Inflammatory macrophage (primary cell): ENCODE measurements at places on chromosomes 5 and 9.

DNA sequence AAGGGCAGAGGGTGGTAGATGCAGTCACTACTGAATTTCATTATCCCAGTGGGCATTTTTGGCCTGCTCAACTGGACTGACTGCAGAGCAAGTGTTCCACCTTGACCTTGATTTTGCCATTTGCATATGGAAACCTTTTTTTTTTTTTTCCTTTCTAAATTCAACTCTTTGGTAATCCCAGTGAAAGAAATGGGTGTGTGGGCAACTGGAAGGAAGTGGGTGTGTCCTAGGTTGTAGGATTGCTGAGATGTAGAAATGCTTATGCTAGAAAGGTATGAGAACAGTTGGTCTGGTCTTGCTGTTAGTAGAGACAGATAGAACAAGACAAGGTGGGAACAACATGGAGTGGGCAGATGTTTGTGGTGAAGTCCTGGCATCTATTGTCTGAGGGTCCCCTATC lies 7.8 kb upstream of the IL12B start:
- DNase-seq = peak; percentile 16

- DNase-seq = no peak
Observed at GRCh38 chr5:21685522-21685921, 1167.6 kb downstream of the CDH12 start.

GRCh38 chr5:143442385-143442784 lies 38.9 kb upstream of the NR3C1 start:
- no peak for DNase-seq

- DNase-seq = no peak
Observed at GRCh38 chr9:119761812-119762211, 392.6 kb upstream of the BRINP1 start.

DNA sequence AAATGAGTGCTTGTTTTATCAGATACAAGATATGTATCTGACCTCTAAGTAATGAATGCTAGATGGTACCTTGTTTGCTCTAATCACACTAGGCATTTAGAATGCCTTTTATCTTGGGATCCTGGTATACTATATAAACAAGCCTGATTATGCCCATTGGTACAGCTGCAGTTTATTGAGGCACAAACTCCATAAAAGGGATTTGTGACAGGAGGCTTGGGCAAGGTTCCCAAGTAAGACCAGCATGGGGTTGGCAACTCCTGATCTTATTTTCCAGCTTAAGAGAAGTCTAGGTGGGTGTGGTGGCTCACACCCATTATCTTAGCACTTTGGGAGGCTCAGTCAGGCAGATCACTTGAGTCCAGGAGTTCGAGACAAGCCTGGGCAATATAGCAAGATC lies 93.9 kb upstream of the DMRT1 start:
- DNase-seq = no peak

DNA sequence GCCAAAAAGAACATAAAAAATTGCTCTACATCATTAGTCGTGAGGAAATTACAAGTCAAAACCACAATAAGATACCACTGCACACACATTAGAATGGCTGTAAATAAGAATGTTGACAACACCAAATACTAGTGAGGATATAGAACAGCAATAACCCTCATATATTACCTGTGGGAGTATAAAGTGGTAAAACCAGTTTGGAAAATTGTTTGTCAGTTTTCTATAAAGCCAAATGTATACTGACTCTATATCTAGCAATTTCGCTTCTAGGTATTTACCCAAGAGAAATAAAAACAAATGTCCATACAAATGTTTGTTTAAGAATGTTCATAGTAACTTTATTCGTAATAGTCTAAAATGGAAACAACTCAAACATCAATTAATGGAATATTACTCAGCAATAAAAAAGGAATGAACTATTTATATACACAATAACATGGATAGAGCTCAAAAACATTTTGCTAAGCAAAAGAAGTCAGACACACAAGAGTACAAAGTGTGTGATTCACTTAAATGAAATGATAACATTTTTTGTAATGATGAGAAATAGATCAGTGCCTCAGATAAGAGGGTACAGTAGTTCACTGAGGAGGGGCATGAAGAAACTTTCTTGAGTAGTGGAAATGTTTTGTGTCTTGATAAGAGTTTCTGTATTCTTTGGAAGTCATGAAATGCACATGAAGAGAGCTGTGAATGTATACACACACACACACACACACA lies 219.6 kb upstream of the ZNF462 start:
- DNase-seq = no peak

GRCh38 chr5:72908664-72909063 lies 47.2 kb upstream of the FCHO2 start:
- no peak for DNase-seq

- no peak for DNase-seq
Observed at GRCh38 chr5:141686648-141687416, 4.8 kb upstream of the ARAP3 start.

GRCh38 chr5:88873447-88873846 lies 9.5 kb downstream of the MEF2C start:
- DNase-seq = no peak

DNA sequence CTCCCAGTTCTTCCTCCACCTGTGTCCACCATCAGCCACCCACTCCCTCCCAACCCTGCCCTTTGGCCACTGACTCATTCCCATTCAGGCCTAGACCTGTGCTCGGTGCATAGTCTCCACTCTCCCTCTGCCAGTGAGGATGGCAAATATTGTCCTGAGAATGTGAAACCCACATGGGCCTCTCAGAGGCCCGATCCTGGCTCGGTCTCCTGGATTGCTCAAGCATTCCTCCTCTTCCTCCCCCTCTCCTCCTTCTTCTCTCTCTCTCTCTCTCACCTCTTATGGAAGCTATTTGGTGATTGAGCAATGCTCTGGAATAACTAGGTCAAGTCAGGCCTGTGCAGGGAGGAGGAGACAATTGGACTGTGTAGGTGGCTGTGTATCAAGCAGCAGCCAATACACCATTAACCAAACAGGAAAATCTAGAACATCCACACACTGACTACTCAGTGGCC lies 99.9 kb downstream of the KLF4 start:
- no peak for DNase-seq

DNA sequence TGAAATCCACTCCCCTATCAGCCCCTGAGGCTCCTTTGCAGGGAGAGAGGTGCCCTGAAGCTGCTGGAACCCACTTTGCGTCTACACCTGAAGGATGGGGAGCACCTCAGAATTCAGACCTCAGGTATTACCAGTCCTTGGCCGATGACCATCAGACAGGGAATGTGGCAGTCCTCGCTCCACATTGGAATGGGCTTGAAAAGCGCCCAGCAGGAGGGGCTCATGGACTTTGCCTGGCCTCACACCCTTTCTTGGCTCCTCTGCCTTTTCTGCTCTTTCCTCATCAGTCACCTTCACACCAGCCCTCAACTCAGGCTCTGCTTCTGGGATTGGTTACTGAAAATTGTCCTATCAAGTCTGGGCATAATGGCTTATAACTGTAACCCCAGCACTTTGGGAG lies 83.9 kb downstream of the BARX1 start:
- DNase-seq = no peak

DNA sequence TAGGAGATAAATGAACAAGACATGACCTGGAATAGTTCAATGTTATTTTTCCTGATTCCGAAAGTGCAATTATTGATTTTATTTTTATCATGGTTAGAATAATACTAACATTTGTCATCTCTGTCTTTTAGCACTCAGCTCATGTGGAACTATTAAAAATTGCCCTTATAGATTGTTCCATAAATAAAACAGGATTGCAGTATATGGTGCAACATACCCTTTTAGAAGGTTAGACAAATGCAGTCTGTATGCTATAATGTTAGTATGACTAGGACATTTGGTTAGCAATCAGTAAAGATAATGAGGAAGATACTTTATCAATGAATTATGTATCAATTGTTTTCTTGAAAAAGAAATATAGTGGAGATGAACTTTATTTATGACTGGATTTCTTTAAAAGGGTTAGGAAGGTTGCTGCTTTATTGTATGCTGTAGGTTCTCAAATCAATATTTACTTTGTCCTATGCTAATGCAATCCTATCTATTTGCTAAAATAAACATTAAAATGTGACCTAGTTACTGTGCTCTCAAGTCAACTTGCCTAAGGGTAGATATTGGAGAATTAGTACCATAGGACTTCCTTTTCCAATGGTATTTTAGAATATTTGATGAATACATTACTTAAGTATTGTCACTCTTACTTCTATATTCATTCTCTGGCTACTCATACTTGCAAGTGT lies 348.9 kb upstream of the ISL1 start:
- no peak for DNase-seq
